CD4-positive, CD25-positive, alpha-beta regulatory T cell (primary cell): ENCODE measurements at places on chromosomes 11 and 22.
A peak's percentile ranks its signal among the peaks of the same experiment; 100 is the strongest.

DNA sequence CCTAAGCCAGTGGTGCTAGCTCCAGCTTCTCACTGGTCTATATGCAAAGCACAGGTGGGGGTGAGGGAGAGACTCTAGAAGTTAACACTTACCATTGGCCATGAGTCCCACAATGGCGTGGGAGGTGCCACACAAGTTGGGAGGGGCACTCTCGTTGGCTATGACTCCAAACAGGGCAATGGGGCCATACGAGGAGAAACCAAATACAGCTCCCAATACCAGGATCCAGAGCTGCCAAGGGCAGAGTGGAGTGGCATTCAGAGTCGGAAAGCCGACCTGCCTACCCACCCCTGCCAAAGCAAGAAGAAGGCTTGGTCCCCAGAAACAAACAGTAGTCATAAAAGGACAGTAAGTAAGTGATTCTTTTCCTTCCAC lies 5.6 kb downstream of the SLC37A4 start:
- DNase-seq: no peak

DNA sequence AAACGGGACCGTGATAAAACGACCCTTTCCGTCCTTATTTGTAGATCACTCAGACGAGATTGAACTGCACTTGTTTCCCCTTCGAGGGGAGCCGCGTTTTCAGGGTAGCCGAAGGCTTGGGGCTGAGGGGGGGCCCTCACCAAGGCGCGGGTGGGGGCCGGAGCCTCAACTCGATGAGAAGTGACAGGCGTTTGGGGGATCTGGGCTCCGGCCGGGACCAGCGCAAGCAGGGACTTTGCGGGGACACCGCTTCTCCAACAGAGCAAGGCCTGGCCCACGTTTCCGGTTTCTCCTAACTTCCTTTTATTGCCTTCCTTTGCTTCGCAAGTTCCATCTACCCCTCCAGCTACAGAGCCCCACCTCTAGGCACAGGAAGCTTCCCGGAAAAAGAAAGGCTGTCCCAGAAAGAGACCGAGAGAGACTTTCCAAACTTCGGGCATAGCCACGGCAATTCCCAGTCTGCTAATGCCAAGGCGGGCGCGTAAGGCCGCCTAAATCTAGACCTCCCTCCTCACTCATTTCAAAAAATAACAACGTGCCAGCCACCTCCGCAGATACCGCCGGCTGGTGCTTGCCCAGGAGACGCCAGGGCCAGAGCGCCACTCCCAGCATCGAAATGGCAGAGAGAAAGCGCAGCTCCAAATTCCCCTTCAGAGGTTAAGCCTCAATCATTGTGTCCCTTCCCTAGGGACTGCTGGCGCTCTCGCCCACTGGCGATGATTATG lies 6.6 kb downstream of the PAX6 start:
- no peak for DNase-seq

DNA sequence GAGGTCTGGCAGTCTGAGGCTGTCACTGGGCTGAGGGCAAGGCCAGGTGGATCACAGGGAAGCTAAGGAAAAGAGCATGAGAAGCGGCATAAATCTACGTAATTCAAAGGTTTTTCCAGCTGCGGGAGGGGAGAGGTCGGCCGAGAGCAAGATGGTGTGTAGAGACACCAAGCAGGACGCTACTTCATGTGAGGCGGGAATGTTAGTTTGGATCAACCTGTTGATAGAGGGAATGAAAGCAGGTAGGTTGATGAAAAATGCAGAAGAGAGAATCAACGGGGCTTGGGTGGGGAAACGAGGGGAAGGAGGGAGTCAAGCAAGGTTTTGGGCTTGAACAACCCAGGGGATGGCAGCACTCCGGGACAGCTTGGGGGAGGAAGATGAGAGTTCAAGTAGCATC lies 2.9 kb downstream of the B3GNT6 start:
- no peak for DNase-seq

DNA sequence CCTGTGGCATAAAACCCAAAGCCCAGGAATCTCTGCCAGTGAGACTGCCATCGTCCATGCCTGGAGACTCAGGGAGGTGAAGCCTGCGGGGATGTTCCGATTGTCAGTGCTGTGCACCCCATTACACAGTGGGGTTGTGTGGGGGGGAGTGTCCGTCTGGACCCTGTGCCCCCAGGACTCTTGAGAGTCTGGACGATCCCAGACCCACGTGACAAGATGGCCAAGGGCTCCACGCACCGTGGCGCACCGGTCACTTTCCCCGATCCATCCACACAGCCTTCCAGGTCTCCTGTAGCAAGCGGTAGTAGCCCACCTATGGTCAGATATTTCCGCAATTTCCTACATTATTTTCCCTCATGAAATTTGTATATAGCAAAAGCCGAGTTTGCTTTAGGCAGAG lies 20.9 kb upstream of the NRGN start:
- no peak for DNase-seq

GRCh38 chr11:12144330-12145174 lies 34.2 kb downstream of the MICAL2 start:
- DNase-seq: no peak

- DNase-seq: no peak
Observed at GRCh38 chr11:2687223-2687530, 12.6 kb downstream of the KCNQ1OT1 start.

- DNase-seq: no peak
Observed at GRCh38 chr11:133403900-133404299, 128.4 kb downstream of the OPCML start.

GRCh38 chr11:95247127-95247684 lies 16.2 kb upstream of the SESN3 start:
- no peak for DNase-seq

DNA sequence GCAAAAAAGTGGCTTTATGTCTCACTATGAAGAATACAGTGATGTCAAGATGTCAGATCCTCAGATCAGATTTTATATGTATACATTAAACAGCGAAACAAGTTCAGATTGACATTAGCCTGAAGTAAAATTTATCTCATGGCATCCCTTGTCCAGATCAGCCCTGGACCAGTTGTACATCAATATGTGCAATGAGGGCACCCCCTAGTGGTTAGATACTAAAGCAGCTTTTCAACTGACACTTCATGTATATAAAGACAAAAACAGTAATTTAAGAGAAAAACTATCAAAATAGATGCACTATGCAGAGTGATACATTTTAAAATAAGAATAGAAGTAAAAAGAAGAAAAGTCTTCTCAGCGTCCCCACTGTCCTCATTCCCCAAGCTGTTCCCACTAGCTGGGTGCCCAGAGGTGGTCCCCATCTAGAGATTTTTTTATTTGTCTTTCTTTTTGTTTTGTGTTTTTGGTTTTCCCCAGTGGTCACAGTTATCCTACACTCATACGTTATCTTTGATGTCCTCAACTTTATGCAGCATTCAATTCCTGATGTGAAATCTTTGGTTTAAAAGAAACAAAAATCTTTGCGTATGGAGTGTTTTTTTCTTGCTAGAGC lies 2193.4 kb upstream of the RAG2 start:
- DNase-seq: peak; percentile 31

DNA sequence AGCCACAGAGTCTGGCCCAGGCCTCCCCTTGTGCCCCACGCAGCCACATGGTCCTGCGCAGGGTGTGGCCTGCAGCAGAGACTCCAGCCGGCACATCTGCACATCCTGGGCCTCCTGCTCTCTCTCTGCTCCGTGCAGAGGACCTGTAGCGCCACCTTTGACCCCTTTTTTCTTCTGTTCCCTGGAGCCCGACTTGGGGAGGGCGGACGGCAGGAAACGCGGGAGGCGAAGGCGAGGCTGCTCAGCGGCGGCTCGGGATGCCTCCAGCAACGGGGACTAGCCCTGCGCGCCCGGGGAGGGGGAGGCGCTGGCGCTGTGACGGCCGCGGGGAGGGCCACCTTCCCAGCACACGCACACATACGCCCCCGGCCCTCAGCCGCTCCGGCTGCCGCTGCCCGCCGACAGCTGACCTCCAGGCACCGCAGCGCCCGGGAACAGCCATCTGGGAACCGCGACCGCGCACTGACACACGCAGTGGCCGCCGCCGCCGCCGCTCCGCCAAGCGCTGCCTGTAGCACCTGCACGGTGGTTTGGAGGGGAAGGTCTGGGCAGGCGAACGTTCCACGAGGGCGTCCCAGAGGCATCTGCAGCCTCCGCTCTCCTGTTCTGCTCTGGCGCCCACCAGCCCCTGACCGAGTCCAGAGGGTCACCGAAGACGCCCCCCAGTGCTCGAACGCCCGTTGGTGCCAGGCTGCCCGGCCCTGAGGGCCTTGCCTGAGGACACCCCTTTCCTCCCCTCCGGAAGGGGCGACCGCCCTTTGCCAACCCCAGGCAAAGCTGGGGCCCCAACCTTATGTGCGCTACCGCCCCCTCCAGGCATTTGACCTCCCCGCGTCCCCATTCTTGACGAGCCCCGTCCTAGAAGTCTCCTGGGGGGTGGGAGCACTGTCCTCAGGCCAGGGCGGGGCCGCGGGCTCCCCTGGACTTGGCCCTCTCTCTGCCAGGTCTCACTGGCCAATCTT lies 16.9 kb upstream of the C22orf42 start:
- DNase-seq: no peak

GRCh38 chr11:16767957-16768356 lies 29.5 kb downstream of the C11orf58 start:
- no peak for DNase-seq

DNA sequence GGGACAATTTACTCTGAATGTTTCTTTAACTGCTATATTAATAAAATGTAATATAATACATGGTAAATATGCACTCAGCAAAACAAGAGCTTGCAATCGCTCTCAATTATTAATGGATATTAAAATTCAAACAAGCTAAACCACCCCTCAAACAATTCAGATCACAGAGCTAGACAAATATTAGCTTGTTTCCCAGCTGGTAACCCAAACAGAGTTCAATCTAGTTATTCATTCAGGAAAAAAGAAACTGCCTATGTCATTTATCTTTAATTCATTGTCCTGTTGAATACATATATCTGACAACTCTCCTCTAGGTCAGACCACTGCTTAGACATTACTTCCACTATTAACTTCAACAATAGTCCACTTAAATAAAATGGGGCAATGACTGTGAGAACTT lies 78.7 kb downstream of the SERGEF start:
- no peak for DNase-seq
